ENCODE measurements at places on chromosomes 11 and 22. TPM values are rescaled to one million over a fixed set of nuclear protein-coding genes. Genes with fewer than 3 reads are reported as not detected.

Gene OR8G5
- not detected for total RNA-seq

Gene CCDC116
- 0.20 TPM for total RNA-seq

DNA sequence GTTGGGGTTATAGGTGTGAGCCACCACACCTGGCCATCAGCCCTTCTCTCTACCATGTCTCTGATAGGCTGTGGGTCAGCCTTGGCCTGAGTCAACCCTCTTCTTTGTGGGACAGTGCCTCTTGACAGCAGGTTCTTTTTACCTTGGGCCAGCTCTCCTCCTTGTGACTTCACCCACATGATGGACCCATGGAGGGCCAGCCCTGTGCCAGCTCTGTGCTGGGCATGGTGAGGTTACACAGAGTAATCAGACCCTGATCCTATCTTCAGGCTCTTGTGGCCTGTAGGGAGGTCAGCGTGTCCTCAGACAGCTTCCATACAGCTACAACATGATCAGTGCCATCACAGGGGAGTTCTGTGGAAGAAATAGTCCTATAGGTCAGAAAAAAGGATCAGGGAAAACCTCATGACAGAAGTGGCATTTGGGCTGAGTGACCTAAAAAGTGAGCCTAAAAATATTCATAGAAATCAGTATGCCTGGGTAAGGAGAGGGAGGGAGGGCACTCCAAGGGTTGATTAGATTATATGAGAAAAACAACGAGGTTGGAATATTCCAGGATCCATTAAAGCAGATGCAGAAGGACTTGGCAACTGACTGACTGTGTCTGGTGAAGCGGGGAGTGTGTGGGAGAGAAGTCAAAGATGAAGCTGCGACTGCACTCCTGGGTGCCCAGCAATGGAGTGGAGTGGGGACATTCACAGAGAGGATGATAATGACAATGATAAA lies 17.1 kb downstream of the OTOG start:
- H3K27ac ChIP-seq, result no peak overlapping the region
- H3K4me1 ChIP-seq, result no peaks in the 10 kb centered on the region
- ATAC-seq, result no peak
- H3K27me3 ChIP-seq, result peaks cover 11% of the 10 kb centered on the region
- H3K36me3 ChIP-seq, result no peaks in the 10 kb centered on the region

Gene TYR
- total RNA-seq, result not detected

- ATAC-seq, result no peak
- H3K4me3 ChIP-seq, result no peak overlapping the region
- H3K4me1 ChIP-seq, result no peaks in the 10 kb centered on the region
- peaks cover 23% of the 10 kb centered on the region for H3K27me3 ChIP-seq
These were observed 356.9 kb downstream of the CADM1 start for GRCh38 chr11:115147243-115147807.

DNA sequence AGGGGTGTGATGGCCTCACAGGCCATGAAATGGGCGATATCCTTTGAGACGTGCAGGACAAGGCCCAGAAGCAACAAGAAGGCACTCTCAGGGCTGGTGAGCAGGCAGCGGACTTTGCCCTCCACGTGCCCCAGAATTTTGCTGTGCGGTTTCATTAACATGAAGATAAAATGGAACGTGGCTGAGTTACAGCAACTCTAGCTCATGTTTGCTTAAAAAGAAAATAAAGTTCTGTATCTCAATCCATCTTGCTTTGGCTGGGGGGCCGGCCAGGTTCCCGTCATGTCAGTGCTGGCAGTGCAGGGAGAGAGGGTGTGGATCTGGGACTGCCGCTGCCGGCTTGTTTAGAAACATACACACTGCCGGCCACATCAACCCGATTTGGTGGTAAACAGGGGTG lies 370.1 kb downstream of the OPCML start:
- no peak for ATAC-seq
- H3K4me3 ChIP-seq, result no peak overlapping the region
- H3K27ac ChIP-seq, result no peak overlapping the region
- peaks cover 7% of the 10 kb centered on the region for H3K4me1 ChIP-seq
- H3K27me3 ChIP-seq, result peaks cover 39% of the 10 kb centered on the region

Gene MUC6
- 0.77 TPM for total RNA-seq

DNA sequence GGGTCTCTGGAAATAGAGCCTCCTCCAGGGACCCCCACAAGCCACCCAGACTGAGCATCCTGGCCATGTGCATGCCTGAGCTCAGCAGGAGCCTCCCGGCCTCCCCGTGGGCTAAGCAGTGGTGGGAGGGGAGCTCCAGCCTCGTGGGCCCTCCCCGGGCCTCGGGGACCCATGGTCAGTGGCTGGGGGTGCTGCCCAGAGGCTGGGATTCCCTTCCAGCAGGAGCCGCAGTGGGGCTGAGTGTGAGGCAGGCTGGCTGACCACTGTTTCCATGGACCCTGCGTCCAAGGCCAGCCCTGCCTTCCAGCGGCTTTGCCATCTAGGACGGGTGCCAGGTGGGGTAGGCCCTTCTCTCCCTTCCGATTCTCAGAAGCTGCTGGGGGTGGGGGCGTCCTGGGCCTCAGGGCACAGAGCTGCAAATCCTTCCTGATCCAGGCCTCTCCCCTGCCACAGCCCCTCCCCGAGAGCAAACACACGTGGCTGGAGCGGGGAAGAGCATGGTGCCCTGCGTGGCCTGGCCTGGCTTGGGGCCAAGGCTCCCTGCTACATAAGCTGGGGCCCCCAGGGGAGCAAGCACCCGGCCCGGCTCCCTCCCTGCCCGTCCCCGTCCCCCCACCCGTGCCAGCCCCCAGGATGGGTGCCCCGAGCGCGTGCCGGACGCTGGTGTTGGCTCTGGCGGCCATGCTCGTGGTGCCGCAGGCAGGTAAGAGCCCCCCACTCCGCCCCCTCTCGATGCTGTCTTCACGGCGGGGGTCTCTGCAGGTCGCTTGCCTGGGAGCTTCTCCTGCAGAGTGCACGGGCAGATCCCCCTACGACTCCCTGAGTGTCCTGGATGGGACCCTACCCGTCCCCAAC lies at the start of gene MUC5B:
Gene MUC5B, plus strand, starts transcription at position 576 of the 855 bp plus-strand sequence. Its CDS starts 58 bp downstream, at position 634.
- H3K36me3 ChIP-seq, result no peaks in the 10 kb centered on the region
- no peak for ATAC-seq
- H3K27me3 ChIP-seq, result peaks cover 97% of the 10 kb centered on the region
- no peak within 1 kb of the TSS for H3K4me3 ChIP-seq
- H3K4me1 ChIP-seq, result no peaks in the 10 kb centered on the region

- H3K4me1 ChIP-seq, result peaks cover 8% of the 10 kb centered on the region
- no peaks in the 10 kb centered on the region for H3K27me3 ChIP-seq
- no peak overlapping the region for H3K4me3 ChIP-seq
- H3K27ac ChIP-seq, result no peak overlapping the region
- peaks cover 3% of the 10 kb centered on the region for H3K36me3 ChIP-seq
These were observed 43.3 kb downstream of the DNAJC24 start for GRCh38 chr11:31412946-31413345.

Gene CHADL
- total RNA-seq, result 12.6 TPM

DNA sequence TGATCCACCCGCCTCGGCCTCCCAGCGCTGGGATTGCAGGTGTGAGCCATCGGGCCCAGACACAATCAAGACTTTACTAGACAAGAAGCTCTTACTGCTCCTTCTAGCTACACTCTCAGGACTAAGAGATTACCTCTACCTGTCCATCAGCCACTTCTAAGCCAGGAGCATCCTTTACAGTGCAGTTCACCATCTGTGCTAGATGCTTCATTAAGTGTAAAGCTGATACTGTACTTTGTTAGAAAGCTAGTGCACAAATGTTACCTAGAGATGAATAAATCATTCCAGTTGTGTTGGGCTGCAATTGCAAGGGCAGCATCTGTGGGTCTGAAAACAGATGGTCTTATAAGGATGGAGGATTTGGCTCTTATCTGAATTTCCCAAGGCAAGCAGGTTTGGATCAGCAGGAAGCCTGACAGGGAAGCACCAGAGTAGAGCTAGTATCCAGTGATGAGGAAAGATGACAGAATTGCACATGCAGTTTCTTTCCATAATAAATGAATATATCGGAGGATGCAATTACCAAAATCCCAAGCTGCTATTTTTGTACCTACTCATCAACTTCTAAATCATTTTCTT lies 58.3 kb downstream of the FAM168A start:
- no peaks in the 10 kb centered on the region for H3K36me3 ChIP-seq
- H3K27ac ChIP-seq, result no peak overlapping the region
- H3K4me1 ChIP-seq, result no peaks in the 10 kb centered on the region
- H3K4me3 ChIP-seq, result no peak overlapping the region
- no peak for ATAC-seq

GRCh38 chr11:80477178-80477577 lies 1036.3 kb upstream of the TENM4 start:
- no peak overlapping the region for H3K27ac ChIP-seq
- no peaks in the 10 kb centered on the region for H3K36me3 ChIP-seq
- no peak overlapping the region for H3K4me3 ChIP-seq
- no peaks in the 10 kb centered on the region for H3K27me3 ChIP-seq
